Muscle of arm (tissue), 14 donors: ENCODE measurements at places on chromosomes 11 and 22.

- no peak for DNase-seq
Measured at GRCh38 chr11:267491-267994, 10.7 kb upstream of the NLRP6 start.

DNA sequence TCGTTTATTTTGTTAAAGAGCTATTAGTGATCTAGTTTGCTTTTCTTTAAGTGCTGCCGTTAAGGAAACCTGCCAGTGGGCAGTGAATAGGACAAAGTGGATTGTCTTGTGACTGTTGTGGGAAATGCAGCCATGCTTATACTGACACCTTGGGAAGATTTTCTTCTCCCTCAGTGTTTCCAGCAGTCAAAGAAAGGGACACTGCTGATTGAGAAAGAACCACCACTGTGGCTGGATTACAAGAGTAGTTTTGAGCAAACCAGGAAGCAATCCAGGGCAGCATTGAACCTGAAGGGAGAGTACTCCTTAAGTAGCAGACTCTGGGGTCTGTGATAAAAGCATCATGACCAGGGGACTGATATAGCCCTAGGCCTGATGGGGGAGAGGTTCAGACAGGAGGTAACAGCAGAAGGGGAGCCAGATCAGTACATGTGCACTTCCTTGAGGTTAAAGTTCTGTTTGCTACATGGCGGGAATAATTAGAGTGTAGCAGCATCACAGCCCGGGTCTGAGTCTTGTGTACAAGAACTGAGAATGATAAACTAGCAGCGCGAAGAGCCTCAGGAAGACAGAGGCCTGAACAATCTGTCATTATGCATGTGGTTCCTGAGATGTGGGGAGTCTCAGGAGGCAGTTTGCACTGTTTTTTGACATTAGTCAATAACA is 167.8 kb downstream of the C11orf91 start:
- no peak for DNase-seq

DNA sequence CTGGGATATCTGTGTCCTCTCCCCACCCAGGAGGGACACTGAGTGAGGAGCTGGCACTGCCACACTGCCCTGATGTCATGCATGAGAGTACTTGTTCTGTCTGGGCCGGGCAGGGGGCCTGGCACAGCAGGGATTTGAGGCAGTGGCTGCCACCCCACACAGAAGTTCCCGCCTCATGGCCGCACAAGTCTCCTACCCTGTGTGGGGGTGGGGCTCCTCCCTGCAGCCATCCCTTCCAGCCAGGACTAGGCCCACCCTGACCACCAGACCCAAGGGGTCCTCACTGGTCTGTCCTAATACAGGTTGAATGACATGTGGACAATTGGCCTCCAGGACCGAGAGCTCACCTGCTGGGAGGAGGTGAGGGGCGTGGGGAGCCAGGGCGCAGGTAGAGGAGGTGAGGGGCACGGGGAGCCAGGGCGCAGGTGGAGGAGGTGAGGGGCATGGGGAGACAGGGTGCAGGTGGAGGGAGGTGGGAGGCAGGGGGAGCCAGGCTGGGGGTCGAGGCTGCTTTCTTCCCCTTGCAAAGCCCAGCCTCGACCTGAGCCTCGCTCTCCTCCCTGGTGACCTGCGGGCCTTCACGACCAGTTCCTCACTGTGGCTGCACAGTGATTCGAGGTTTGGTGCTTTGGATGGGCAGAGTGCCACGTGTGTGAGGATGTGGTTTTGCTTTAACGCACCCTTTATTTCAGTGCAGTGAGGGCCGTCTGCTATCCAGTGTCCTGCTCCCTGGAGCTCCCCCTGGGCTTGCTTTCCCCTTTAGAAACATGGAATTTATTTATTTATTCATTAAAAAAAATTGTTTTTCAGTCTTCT is 7.4 kb downstream of the LZTR1 start:
- DNase-seq = no peak

DNA sequence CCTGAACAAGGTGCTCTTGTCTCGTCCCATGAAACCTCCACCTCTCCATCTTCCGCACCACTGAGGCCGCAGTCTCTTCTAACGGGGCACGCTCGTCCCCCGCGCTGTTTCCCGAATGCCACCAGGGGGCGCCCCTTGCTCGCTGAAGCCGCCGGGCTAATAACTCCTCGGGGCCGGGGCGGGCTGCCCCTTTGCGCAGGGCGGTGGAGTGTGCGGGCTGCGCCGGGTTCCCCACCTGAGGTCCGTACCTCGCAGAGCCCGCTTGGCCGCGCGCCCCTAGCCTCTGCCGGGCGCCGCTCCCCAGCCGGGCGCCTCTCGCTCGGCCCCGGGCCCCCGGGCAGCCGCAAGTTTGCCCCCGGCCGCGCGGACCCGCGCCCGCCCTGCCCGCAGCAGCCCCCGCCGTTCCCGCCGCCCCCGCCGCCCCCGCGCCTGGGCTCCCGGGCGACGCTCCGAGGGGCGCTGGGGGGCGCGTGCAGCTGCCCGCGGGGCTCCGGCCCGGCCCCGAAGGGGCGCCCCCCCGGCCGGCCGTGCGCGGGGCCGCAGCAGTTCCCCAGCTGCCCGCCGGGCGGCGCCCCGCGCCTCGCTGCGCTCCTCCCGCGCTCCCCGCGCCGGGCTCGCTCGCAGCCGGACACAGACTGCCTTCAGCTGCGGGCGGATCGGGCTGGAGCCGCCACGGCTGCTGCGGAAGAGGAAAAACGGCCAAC is at the start of gene GRIK4:
GRIK4 (plus strand) TSS at position 633 of the 704 bp plus-strand sequence. CDS start 148,571 bp downstream, outside the sequence.
- DNase-seq = peak; percentile 81

- no peak for DNase-seq
Measured at GRCh38 chr11:80636999-80637398, 1196.2 kb upstream of the TENM4 start.

GRCh38 chr22:35868938-35869337 is 151.3 kb downstream of the APOL5 start:
- no peak for DNase-seq

DNA sequence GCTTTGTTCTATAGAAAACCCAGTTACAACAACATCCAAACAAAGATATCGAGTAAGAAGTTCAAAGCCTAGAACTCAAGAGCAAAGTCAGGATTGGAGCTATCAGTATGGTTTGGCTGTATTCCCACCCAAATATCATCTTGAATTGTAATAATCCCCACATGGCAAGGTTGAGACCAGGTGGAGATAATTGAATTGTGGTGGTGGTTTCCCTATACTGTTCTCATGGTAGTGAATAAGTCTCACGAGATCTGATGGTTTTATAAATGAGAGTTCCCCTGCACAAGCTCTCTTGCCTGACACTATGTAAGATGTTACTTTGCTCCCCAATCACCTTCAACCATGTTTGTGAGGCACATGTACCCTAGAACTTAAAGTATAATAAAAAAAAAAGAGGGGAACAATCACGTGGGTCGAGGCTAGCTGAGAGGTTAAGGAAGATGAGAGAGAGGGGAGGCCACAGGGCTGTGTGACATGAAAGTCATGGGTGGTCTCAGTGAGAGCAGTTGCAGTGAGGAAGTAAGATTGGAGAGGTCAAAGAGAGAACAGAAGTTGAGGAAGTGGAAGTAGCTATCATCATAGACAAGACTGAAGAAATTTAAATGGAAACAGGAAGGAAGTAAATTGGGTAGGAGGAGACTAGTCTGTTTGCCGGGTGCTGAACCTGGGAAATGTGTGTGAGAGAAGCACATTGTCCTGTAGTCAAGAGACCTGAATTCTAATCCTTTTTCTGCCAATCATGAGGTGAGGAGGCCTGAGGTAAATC is 80.1 kb upstream of the CD44 start:
- DNase-seq = no peak

- DNase-seq = no peak
Measured at GRCh38 chr11:3747704-3748103, 49.6 kb downstream of the NUP98 start.
